ENCODE measurements at places on chromosomes 11 and 22.

DNA sequence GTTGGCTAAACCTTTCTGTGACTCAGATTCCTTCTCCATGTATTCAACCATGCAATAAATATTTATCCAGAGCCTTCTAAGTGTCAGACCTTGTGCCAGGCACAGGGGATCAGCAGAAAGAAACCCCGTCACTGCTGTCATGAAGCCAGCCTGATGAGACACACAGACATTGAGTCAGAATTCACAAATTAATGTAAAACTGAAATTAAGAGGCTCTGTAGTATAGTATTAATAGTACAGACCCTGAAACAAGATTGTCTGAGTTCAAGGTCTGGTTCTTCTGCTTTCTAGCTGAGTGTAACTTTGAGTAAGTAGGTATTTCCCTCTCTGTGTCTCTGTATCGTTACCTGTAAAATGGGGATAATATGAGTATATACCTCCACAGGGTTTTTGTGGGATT lies 46.9 kb downstream of the ME3 start:
- no peak for DNase-seq

GRCh38 chr11:120404495-120404894 lies 68.3 kb downstream of the ARHGEF12 start:
- no peak for DNase-seq

GRCh38 chr11:119659971-119660723 lies 68.9 kb downstream of the NECTIN1 start:
- DNase-seq, result no peak

GRCh38 chr22:37557321-37558001 lies 2.8 kb upstream of the CDC42EP1 start:
- no peak for DNase-seq

DNA sequence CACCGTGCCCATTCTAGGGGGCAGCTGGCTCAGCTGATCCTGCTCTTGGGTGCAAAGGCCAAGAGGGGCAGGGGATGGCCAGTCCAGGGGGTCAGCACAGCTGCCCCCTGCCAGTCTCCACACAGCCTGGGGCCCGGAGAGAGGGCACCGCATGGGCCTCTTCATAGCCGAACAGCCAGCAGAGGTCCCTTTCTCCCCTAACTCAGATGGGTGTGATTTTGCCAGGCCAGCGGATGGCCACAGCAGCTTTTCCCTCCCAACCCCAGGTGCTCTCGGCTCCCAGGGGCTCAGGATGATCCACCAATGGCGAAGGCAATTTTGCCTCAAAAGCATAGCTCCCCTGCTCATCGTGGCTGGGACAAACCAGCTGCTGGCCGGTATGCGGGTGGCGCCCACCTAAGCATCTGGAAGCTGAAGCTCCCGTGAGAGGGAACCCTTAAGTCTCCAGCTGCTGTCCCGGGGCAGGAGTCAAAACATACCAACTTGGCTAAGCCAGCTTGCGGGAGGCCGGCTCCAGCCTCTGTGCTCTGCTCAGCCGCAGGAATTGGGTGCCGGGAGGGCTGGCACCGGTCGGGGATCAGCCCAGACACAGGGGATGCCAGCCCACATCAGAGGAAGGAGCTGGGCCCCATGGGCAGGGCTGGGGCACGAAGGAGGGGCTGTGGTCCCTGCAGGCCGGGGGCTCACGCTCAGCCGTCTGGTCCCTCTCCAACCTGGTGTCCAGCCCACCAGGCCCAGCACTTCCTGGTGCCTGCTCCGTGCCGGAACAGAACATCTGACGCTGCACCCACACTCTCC lies 30.5 kb upstream of the GNB1L start:
- no peak for DNase-seq

DNA sequence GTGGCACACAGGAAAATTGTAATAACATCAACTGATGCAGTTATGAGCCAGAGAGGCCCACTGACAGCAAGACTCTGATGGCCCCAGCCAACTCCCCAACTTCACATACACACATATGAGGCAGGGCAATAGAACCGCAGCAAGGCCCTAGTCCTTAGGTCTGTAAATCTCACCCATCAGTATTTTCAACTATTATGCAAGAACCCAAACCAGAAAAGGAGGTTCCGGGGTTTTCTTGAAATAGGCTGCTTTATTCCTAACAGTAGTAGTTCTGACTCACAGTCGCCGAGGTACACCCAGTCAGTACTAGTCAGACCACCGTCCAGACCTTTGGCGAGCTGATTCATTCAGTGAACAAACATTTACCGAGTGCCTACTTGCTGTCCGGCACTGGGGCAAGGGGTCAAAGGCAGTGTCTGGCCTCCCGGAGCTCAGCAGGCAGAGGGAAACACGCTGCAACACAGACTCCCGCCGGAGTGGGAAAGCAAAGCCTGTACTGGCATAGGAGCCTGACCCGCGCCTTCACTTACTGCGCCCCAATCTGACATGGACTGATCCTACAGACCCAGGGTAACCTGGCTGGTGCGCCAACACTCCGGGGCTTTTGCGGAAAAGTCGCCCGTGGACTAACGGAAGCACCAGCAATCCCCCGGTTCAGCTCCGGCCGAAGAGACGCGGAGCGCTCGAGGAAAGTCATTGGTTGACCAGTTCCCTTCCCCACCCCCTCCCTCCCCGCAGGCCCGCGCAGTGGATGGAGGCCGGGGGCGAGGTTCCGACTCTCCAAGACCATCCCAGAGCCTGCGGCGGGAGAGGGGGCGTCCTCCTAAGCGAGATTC lies 1.3 kb downstream of the PLEKHA7 start:
- DNase-seq, result no peak

DNA sequence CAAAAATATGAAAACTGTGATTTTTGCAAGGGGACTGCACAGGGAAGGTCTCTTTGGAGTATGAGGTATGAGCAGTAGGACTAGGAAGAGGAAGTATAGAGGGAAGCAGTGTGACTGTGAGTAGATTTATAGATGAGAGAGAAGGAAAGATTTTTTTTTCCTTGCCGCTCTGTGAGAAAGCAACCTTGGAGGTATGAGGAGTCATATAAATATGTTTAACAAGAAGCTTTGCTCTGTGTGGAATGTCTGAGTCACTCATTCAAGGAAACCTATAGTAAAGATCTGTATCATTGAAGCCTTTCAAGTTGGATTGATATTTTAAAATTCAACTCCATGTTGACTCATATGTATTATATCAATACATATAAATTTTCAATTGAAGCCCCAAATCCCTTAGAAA lies 26.2 kb downstream of the DNHD1 start:
- DNase-seq, result no peak
